H1 (cell line): ENCODE measurements at places on chromosomes 1 and 21.

GRCh38 chr1:54012008-54012325 lies 6.0 kb downstream of the LDLRAD1 start:
- no peak for DNase-seq

DNA sequence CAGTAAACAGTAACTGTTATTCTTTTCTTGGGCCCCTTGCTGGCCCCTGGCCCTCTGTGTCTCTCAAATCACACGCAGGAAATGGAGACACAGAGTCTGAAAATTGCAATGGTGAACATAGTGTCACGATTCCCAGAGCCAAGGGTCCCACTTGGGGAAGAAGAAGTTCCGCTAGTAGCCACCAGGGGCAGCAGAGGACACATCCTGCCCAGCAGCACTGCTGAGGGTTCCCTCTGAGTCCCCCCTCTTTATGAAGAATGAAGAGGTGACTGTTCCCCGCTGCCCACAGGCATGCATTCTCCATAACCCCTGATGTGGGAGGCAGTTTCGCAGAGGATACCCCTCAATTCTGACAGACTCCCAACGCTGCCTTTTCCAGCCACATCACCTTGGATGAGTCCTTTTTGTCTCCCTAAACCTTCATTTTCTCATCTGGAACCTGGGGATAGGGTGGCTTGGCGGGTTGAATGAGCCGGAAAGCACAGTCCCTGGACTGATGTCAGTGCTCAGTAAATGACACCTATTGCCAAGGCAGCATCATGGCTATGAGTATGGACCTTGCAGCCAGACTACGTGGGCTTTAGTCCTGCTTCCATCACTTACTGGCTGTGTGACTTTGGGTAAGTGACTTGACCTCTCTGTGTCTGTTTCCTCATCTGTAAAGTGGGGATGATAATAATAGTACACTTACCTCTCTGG lies 238.0 kb upstream of the TMEM51 start:
- peak; percentile 89 for DNase-seq

GRCh38 chr1:40040511-40041465 lies at the start of gene CAP1:
TSS of gene CAP1 (plus strand) at chr1:40040729. CDS start at chr1:40059347, 18,618 bp downstream.
- DNase-seq, result peak; percentile 99

- DNase-seq, result peak; percentile 57
Measured at GRCh38 chr1:177044390-177044789, 120.1 kb downstream of the ASTN1 start.

DNA sequence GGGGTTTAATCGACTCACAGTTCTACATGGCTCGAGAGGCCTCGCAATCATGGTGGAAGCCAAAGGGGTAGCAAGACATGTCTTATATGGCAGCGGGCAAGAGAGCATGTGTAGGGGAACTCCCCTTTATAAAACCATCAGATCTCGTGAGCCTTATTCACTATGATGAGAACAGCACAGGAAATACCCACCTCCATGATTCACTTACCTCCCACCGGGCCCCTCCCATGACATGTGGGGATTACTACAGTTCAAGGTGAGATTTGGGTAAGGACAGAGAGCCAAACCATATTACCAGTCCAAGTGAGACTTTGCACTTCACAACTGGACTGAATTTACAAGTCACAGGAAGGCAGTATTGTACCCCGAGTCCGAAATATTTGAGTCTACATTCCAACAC lies 73.9 kb upstream of the ANGPTL1 start:
- DNase-seq, result peak; percentile 10

GRCh38 chr1:167474191-167474641 lies 44.1 kb downstream of the CD247 start:
- DNase-seq, result no peak

- no peak for DNase-seq
Measured at GRCh38 chr21:43624339-43624738, 34.9 kb downstream of the HSF2BP start.

DNA sequence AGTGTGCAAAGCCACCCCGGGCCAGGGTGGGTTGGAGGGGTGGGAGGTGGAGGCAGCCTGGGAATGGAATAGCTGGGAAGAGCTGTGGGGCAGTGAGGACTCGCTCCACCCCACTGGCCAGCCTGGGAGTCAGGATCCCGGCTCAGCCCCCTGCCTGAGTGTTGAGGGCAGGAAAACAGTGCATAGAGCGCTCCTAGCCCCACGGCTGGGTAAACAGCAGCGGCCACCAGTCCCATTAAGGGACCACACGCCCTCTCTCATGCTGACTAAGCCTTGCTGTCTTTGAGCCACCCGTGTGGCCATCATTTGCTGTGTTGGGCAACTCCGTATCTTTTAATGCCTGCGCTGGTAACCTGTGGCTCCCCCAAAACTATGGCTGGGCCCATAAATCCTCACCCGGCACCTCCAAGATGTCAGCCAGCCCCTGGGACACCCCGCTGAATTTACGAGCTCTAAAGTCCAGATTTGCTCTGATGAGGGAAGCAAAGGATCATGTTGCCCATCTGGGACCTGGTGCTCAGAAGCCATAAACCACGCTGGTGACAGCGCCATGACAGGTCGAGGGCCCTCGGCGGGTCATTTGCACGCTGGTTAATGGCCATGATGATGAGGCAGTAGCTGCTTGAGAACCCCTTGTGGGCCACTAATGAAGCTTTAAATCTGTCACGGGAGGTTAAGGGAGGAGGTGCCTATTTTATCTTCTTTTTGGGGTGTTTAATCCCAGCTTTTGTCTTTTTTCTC lies 34.9 kb downstream of the SYF2 start:
- no peak for DNase-seq
